GM13977 (cell line): ENCODE measurements at places on chromosomes 12 and 14.

DNA sequence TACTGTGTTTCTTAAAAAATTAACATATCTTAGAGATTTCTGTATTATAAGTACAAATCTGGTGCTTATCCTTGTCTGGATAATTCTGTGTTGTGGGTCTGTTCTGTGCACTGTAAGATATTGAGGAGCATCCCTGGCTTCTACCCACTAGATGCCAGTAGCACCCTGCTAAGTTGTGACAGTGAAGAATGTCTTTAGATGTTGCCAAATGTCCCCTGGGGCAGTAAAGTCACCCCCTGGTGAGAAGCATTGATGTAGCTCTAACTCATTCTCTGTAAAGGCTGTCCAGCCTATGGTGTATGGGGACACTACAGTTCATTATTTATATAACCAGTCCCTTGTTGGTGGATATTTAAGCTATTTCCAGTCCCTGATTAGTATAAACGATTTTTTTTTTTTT is 31.4 kb downstream of the MAP1LC3B2 start:
- no peak for DNase-seq

DNA sequence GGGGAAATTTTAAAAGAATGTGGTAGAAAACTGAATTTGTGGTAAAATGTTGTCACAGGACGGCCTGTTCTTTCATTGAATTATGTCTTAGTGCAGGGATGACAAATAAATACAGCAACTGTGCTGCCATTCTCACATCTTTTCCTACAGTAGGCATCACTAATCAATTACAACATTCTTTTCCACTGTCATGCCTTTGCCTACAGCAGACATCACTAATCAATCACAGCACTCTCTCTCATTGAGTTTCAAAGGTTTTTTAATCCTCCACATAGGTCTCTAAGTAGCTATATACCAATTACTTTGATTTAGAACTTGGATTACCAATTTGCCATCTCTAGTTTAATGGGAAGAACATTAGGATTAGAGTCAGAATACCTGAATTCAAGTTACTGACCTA is 30.1 kb downstream of the NTF3 start:
- no peak for DNase-seq

GRCh38 chr12:39329018-39329417 is 113.9 kb downstream of the KIF21A start:
- DNase-seq, result no peak

- DNase-seq, result no peak
Measured at GRCh38 chr14:70652871-70653270, 11.2 kb downstream of the TTC9 start.

GRCh38 chr14:64761441-64762043 is 57.3 kb downstream of the PLEKHG3 start:
- DNase-seq, result no peak

GRCh38 chr12:104974626-104975290 is 11.4 kb upstream of the NOPCHAP1 start:
- peak; percentile 56 for DNase-seq

GRCh38 chr12:97557116-97557515 is 94.5 kb downstream of the RMST start:
- DNase-seq, result no peak

- no peak for DNase-seq
Measured at GRCh38 chr14:24233538-24233866, 773 bp downstream of the GMPR2 start.

DNA sequence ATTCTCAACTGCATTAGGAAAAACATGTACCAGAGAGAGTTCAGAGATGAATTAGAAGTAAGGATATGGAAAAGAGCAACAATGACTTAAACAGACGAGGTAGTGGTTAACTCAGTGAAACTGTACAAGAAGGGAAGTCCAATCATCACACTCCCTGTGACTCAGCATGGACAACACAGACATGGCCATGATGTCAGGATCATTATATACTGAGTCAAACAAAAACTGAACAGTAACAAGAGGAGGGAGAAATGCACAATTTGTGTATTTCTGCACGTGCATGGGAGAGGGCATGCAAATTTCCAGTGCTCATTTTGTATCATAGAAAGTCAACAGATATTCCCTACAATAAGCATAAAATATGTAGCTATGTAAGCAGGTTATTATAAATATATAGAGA is 1037.8 kb downstream of the BCL11B start:
- no peak for DNase-seq

GRCh38 chr12:106247674-106248311 is at the start of gene CKAP4:
TSS of gene CKAP4 (minus strand) at chr12:106248020. CDS start at chr12:106247851, 169 bp downstream.
- peak; percentile 85 for DNase-seq

DNA sequence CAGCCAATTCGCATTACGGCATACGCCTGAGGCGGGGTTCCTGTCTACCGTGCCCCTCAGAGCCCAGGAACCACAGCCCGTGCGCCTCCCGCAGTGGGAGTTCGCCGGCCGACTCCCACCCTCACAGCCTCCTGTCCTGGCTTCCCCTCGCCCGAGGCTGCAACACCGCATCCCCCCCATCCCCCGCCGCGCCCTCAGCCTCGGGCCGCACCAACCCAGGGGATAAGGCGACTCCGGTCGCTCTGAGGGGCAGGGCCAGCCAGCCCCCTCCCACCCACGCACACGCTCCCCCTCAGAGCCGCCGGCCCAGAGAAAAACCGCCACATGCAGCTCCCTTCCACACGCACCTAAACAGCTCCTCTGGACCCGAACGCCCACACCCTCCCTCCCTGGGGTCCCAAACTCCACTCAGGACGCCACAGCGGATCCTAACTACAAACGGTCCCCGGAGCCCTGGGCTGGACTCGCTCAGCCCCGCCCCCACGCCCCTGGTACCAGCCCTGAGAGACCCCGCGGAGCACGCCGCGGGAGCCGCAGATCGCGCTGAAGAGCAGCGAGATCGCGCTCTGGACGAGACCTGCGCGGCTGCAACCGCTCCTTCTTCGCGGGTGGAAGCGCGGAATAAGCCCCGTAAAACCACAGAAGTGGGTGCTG is at the start of gene C14orf39:
Gene C14orf39 (minus strand): TSS at position 466 of the 654 bp plus-strand sequence. CDS start 985 bp downstream, outside the sequence.
- DNase-seq, result peak; percentile 24

GRCh38 chr14:85622106-85622505 is 92.2 kb downstream of the FLRT2 start:
- DNase-seq, result no peak

DNA sequence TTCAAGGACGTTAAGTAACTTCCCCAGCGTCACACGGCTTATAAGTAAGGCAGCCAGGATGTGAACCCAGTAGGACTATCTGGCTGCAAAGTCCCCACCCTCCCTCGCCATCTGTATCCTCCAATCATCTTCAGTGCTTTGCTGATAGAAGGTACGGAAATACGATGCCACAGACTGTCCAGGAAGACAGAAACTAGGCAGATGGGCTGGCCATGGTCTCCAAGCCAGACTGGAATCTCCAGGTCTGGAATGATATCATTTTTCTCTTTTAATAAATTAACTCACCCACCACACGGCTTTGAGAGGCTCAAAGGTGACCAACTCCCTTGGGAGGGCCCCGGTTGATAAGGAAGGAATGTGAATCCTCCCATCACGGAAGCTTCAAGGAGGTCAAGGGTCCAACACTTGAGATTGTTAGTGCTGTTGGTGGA is 16.3 kb upstream of the BDKRB1 start:
- no peak for DNase-seq

DNA sequence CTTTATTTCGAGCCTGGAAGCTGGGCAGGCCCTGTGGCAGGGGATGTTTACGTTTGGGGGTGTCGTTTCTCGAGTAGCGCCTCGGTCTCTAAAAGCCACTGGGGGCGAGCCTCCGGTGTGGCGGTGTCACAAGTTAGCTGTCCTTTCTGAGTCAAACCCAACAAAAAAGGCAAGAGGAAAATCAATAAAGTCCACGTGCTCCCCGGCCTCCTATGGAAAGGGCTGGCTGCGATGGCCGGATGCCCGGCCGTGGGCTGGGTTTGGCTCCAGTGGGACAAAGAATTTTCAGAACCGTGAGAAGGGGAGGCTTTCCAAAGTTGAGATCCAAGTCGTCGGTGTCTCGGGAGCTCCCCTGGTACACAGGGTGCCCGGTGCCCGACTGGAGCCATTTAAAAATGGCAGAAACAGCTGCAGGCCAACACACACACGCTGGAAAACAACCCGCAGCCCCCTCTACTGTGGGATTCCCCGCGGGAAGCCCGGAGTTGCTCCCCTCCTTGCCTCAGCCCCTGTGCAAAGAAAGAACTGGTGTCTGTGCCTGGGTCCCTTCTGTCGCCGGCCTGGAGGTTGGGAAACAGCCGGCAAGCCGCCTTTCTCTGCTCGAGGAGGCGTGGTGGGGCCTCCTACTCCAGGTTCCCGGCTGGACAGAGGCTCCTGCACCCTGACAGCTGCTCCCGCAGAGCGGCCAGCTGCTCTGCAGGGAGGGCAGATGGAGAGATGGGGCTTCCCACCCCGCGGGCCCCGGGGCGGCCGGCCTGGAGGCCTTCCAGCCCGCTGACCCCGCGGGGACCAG is 1.9 kb downstream of the BCL7A start:
- peak; percentile 83 for DNase-seq

DNA sequence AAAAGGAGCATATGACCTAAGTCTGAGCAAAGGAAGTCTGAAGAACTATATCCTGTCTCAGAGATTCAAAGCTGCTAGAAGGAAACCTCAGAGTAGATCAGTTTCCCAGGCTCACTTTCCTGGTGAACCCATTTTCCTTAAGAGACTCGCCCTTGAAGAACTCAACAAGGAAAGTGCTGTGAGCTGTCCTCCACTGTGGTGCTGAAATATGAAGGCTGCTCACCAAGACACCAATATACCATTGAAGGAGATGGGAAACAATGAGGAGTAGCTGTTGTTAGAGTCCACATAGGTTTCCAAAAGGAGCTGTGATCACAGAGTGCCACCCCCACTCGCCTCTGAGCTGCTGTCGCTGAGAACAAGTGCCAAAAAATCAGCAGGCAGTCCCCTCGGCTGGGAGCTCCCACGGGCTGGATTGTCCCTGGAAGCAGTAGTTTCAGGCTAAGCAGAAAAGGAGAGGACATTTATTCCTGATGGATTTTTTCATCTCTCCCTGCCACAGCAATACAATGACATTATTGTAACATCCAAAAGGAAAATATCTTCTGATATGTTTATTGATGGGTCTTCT is 282.1 kb downstream of the RPS29 start:
- DNase-seq, result no peak

- no peak for DNase-seq
Measured at GRCh38 chr12:27615331-27615891, 80.8 kb upstream of the REP15 start.

DNA sequence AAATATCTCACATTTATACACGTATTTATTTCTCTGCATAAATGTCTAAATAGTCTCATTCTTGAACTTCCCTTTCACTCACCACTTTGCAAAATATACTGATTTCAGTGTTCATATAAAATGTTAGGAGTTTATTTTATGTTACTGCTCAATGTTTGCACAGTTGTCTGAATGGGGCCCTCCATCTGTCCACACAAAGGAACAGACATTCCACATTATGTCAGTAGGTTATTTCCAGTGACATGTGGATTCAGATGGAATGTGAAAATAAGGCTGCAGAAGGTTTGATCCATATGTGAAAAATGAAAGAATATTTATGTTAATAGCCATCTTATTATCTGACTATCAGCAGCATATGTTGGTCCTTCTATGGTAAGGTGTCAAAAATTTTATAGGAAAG is 994.4 kb upstream of the SEL1L start:
- DNase-seq, result no peak

- DNase-seq, result no peak
Measured at GRCh38 chr12:117441751-117442150, 80.3 kb upstream of the NOS1 start.

- no peak for DNase-seq
Measured at GRCh38 chr12:91877022-91877421, 268.6 kb downstream of the BTG1 start.

DNA sequence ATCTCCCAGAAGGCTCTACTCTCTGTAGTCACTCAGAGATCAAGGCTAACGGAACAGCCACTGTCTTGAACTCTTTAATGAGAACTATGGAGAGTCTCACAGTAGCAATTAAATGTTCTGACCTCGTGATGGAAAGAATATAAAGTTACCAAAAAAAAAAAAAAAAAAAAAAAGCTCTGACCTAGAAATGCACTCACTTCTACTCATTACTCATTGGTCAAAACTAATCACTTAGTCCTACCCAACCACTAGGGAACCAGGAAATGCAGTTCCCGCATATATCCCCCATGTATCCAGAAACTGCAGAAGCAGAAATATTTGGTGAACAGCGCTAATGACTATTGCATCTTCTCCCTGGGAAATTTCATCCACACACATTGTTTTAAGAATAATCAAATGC is 29.5 kb upstream of the C12orf76 start:
- no peak for DNase-seq

GRCh38 chr12:62008703-62009102 is 251.5 kb upstream of the USP15 start:
- DNase-seq, result no peak

DNA sequence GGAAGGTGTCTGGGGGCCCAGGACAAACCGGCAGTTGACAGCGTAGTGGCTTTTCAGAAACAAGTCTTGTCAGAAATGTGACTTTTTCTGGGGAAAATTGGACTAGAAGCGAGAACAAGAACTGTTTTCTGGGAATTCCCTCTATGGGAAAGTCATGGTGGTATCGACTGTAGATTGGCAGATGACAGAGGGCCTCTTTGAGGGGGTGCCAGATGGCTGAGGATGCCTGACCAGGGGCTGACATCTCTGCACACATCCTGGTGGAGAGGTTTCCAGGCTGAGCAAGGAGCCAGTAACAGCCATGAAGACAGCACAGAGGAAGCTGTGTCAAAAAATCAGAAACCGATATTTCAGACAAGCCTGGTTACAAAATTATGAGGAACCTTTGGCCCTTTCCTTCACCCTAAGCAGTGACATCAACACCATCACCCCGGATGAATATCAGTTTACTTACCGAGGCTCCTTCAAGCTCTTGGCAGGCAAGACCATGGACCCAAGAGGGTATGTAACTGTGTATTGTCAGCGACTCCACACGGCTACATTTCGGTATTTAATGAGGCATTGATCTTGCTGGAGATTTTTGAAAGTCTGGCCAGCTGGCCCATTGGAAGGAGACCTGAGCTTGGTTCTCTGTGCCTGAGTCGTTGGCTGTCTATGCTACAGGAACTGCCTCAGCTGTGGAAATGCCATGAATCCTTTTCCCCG is 1525.3 kb upstream of the TMEM132C start:
- no peak for DNase-seq

DNA sequence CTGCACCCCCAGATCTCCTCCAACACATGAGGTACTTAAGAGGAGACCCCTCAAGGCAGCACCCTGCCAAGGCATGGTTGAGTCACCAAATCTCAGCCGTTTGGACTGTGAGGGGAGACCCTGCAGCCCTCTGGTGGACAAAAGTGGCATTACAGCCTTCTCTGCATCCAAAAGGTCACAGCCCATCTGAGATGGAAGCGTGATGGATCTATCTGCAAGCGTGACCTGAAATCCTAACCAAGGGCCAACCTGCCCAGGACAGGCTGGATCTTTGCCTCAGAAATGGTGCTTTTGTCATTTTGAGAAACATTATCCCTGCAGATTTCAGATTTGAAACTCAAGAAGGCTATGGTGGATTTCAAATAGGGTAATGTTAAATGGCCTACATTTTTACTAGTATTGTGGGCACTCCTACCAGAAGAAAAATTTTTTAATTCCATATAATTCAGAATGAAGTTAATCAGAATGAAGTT is 23.7 kb upstream of the DHRS4 start:
- DNase-seq, result peak; percentile 84
